ENCODE measurements at places on chromosomes 7 and 10.
A peak's percentile ranks its signal among the peaks of the same experiment; 100 is the strongest.

- DNase-seq: no peak
Observed at GRCh38 chr10:84395581-84395980, 67.2 kb downstream of the CCSER2 start.

- DNase-seq: peak; percentile 94
Observed at GRCh38 chr7:47651355-47652317, 69.7 kb upstream of the TNS3 start.

DNA sequence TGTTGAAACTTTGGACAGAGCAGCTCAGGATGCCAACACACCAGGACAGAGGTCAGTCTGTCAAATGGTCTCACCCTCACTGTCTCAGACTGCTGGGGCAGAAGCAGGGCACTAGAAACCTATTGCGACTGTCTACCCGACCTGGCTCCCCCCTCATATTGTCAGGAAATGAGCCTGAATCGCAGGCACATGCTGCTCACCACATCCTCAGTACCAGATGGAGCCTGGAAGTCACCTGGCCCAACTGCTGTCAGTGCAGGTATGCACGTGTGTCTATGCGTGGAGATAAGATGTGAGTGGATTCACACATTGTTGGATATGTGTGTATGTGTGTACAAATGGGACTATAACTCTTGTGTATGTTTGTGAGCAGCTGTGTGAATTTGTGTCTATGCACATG lies 3.2 kb upstream of the CDHR1 start:
- DNase-seq: no peak

GRCh38 chr10:1603181-1603580 lies 134.1 kb downstream of the ADARB2 start:
- no peak for DNase-seq

- DNase-seq: no peak
Observed at GRCh38 chr7:89123871-89124270, 328.3 kb upstream of the TEX47 start.

DNA sequence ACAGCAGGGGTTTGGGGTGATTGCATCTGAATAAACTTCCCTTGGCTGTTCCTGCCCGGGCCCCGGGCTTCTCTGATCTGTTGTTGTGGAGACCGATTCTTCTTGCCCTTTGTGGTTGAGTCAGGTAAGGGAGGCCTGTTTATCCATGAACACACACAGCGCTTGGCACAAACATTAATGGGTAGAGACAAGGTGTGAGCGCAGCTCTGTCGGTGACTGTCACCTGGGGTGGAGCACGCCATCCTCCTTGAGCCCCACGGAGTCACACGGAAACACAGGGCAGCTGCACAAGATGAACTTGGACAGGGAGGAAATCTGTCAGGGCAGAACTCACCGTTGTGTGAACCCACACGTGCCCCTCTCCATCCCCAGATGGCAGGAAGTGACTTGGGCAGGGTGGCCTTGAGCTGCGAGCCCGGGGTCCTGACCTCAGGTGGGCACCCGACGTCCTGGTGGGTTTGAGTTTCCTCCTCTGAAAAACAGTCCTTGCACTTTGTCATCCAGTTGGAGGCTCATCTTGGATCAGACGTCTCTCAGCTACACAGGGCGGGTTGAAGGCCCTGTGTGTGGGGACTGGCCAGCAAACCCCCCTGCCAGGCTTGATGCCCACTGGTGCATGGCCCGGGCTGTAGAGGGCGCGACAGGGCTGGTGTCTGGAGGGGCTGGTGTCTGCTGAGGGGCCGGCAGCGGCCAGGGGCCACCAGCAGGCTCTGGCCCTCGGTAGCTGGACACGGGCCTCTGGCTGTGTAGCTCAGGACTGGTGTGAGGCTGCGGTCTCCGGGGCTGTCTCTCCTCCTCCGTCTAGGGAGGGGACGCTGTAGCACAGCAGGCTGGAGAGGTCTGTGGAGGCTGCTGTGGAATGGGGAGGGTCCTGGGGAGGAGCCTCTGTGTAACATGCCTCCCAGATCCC lies 24.2 kb upstream of the SHH start:
- DNase-seq: no peak

GRCh38 chr10:19638182-19638895 lies 177.9 kb upstream of the PLXDC2 start:
- peak; percentile 90 for DNase-seq

GRCh38 chr10:69850440-69850839 lies 48.7 kb downstream of the COL13A1 start:
- no peak for DNase-seq

DNA sequence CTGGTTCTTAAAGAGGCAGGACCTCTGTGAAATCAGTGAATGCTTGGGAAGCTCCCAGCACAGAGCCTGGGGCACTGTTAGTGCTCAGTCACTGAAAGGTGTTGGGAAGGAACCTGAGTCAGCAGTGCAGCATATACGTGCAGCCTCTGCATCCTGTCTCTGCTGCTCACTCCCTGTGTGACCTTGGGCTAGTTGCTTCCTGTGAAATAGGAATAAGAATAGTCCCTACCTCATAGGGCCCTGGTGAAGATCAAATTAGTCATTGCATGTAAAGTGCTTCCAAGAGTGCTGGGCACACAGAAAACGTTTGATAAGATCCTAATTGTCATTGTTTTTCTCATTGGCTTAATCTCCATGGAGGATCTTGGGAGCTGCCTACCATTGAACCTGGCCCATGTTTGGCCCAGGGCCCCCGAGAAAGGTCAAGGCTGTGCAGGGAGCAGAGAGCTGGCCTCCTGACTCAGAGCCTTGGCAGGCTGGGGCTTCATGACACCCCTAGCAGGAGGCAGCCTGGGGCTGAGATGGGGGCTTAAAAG lies 73.3 kb upstream of the COL13A1 start:
- peak; percentile 76 for DNase-seq

DNA sequence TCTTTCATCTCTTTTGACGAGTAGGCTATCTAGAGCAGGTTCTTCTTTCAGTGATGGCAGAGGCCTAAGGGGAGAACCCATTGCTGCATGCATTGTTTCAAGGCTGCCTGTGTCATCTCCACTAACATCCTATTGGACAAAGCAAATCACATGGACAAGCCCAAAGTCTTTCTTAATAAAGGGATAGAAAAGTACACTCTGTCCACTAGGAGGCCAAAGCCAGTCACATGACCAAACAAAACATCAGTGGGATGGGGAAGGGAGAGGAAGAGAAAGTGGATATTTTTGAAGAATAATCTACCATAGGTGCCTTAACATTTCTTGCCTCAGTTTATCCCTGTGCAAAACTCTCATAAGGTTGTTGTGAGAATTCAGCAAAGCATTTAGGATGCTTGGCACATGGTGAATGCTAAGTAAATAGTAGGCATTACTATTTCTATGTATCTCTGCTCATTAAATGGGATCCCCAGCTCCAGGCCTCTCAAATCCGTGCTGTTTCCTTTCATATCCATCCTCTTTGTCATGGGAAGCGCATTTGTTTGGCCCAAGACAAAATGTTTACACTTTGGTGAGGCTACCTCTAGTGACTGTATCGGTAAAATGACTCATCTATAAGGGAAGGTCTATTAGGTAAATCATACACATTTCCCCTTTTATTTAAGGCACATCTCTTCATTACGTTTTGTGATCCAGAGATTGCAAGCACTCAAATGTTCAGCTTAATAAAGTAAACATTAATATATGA lies 16.7 kb upstream of the CADPS2 start:
- DNase-seq: no peak

DNA sequence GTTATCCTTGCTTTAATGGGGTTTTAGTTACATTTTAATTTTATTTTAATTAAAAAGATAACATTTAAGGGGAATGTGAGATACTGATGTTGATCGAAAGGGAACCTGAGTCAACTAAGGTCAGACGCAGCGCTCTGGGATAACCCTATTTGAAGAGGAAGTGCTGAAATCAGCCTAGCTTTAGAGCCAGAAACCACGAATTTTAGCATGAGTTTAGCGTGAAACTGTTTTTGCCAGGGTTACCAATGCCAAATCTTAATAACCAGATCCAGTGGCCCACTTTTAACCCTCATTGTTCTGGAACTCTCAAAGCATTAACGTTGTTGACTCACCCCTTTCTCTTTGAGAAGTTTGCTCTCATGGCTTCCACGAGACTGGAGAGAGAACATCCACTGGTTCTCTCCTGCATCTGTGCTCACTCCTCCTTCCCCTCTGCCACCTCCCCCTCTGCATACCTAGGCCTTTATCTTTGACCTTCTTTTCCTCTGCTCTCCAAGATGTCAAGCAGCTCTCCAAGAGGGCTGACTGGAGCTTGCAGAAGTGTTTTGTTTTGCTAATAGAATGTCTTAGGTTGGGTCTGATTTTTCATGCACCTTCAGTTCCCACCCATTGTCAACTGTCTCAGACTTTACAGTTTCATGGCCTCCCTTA lies 198.3 kb upstream of the CELF2 start:
- no peak for DNase-seq

- no peak for DNase-seq
Observed at GRCh38 chr7:45238806-45239205, 81.2 kb downstream of the RAMP3 start.
